ENCODE measurements at places on chromosomes 16 and 17.

DNA sequence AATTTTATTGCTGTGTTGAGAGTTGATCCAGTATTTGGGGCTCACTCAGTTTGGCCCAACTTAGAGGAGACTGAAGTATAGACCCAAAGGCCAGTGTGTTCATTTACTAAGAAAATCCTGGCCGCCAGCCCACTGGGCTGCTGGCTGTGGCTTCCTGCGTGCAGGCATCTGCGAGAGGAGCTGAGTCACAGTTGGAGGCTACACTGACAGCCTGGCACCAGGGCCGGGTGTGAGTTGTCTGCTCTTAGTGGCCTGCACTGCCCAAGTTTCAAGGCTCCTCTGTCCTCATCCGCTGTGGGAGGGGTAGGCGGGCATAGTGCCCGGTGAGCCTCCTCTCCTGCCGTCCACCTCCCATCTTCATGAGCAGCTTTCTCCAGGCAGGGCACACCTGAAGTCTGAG, 54.2 kb downstream of the PLD6 start:
- no peak for DNase-seq

- DNase-seq, result no peak
These were observed 287.4 kb downstream of the HAPSTR1 start for GRCh38 chr16:9378876-9379275.

DNA sequence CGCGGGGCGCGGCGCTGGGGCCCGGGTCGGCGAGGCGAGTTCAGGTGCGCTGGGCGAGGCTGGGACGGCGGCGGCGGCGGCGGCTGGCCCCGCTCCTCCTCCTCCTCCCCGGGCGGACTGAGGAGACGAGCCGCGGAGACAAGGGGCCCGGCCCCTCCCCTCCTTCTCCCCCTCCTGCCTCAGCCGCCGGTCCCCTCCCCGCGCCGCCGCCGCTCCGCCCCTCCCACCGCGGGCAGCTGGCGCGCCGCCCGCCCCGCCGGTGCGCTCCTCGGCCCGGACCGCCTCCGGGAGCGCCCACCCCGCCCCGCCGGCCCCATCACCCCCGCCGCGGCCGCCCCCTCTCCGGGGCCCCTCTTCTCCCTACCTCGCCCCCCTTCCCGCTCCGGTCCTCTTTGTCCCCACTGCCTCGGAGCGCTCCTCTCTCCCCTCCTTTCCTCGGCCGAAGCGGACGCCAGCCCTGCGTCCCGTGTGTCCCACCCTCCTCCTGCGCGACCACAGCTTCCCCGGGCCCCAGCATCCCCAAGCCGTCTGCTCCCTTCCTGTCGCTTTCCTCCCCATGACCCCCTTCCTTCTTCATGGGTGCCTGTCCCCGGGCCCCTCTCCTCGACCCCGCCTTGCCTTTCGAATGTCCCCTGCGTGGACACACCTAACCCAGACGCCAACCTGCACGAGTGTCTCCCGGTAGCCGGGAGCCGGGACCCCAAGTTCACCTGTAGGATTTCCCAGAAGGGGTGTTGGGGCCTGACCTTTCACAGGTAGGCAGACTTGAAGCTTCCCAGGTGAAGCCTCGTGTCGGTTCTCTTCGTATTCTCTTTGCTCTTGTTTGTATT, at the start of gene TOX3:
Gene TOX3 (minus strand): TSS at position 140 of the 830 bp plus-strand sequence. CDS start 420 bp downstream, outside the sequence.
- DNase-seq, result peak; percentile 70

DNA sequence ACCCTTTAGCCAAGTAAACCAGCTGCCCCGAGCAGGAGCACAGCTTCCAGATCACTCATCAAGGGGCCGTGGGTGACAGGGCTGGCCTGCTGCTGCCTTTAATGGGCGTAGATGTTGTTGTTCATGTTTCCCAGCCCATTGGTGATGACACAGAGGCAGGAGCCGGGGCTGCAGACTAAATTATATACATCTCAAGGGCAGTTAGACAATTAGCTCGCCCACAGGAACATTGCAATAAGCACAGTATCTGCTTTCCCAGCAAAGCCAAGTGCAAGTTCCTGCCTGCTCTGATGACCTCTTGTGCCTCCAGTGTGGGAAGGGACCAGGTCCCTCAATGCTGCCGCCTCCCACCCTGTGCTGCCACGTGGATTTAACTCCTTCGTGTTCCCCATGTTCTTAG, 485.8 kb downstream of the MAF start:
- no peak for DNase-seq

- DNase-seq, result no peak
These were observed 965 bp downstream of the INTS2 start for GRCh38 chr17:61926826-61927207.

DNA sequence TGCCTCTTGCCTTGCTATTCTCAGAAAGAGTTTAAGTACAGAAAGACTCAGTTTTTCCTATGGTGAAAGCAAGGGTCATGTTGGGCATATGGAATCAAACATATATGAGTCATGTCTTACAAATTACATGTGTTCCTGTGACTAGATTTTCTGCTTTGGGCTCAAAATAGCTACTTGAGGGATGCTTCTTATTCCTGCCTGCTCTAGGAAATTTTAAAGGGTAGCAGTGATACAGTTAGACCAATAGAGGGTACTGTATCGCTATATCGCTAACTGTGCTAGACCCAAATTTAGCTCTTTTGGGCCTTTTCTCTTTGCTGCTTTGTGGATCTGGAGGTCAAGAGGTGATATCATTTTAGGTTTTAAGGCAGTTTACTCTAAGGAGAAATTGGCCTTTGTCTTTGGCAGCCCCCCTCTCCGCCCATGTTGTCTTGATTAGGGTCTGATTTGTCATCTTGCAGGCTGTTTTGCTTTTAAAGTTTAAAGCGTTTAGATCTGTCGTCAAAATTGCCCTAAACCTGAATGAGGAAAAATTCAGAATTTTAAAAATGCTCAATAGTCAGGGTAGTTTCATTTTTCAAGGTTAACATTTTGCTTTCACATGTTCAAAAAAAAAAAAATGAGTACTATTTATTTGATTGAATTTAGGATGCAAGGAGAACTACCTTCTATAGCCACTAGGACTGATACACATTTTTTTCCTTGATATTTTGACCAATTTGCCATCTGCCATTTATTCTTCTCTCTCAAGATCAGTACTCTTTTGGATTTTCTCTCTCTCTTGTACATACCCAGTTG, 8.8 kb downstream of the NFATC3 start:
- DNase-seq, result no peak

GRCh38 chr17:48026502-48027321, 10.9 kb downstream of the COPZ2 start:
- peak; percentile 75 for DNase-seq

- DNase-seq, result no peak
These were observed 2180.1 kb downstream of the TP53TG3F start for GRCh38 chr16:35639233-35640205.

- DNase-seq, result no peak
These were observed 2.1 kb downstream of the GSE1 start for GRCh38 chr16:85615014-85615851.

- peak; percentile 17 for DNase-seq
These were observed 34.2 kb downstream of the PIEZO1 start for GRCh38 chr16:88750854-88751253.

DNA sequence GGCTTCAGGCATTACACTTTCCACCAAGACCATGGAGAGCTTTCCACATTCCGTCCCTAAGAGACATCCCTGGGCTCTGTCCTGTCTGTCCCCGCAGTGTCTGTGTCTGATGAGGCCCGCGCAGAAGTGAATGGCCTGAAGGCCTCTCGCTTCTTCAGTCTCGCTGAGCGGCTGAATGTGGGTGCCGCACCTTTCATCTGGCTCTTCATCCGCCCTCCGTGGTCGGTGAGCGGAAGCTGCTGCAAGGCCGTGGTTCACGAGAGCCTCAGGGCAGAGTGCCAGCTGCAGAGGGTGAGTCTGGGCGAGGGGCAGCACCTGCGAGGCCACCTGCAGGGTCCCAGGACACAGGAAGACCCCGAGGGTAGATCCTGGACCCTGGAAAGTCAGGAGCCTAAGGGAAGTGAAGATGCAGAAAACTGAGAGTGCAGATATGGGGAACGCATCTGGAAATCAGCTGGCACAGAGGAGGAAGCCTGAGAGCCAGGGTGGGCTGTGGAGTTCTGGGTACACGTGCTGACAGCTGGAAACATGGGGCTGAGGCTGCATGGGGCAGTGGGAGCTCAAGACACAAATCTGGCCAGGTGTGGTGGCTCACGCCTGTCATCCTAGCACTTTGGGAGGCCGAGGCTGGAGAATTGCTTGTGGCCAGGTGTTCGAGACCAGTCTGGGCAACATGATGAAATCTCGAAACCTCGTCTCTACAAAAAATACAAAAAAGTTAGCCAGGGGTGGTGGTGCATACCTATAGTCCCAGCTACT, 8.0 kb downstream of the CCNF start:
- DNase-seq, result no peak

- DNase-seq, result peak; percentile 22
These were observed 390 bp downstream of the MNT start for GRCh38 chr17:2400474-2400866.

Measured in NCI-H1092 treated with DMSO at 0.1 percent for 48 hours (cell line).